ENCODE measurements at places on chromosomes 12 and 14. TPM values are rescaled to one million over a fixed set of nuclear protein-coding genes. Genes with fewer than 3 reads are reported as not detected.

The IFT81 gene
- total RNA-seq = 3.4 TPM

The CEP290 gene
- 13.3 TPM for total RNA-seq

The FKBP4 gene
- total RNA-seq = 225 TPM

The SLC10A1 gene
- not detected for total RNA-seq

The IFI27 gene
- total RNA-seq = 2.4 TPM

The GSG1 gene
- total RNA-seq = not detected

The BTBD7 gene
- total RNA-seq = 14.9 TPM

The PAX9 gene
- total RNA-seq = not detected

The DPPA3 gene
- total RNA-seq = not detected

The CCDC177 gene
- total RNA-seq = not detected

The MLEC gene
- total RNA-seq = 93.1 TPM

The STYK1 gene
- total RNA-seq = 0.56 TPM

The GARIN6 gene
- not detected for total RNA-seq

The CATSPERB gene
- 0.18 TPM for total RNA-seq

The SUOX gene
- total RNA-seq = 4.6 TPM

The TFCP2 gene
- 33.4 TPM for total RNA-seq

The VSX2 gene
- not detected for total RNA-seq

The ARHGAP9 gene
- total RNA-seq = 154 TPM

The TMEM229B gene
- 3.1 TPM for total RNA-seq

The UBE3B gene
- 23.5 TPM for total RNA-seq

The AEBP2 gene
- total RNA-seq = 60.3 TPM

The CMTM5 gene
- total RNA-seq = not detected

The TPPP2 gene
- total RNA-seq = not detected

The BLTP3B gene
- 35.3 TPM for total RNA-seq

The KRT3 gene
- total RNA-seq = not detected

The STON2 gene
- total RNA-seq = 0.37 TPM

Data from activated naive CD8-positive, alpha-beta T cell treated with anti-CD3 and anti-CD28 coated beads for 36 hours (primary cell).